ENCODE measurements at places on chromosomes 1 and 21. TPM values are rescaled to one million over a fixed set of nuclear protein-coding genes. Genes with fewer than 3 reads are reported as not detected.

DNA sequence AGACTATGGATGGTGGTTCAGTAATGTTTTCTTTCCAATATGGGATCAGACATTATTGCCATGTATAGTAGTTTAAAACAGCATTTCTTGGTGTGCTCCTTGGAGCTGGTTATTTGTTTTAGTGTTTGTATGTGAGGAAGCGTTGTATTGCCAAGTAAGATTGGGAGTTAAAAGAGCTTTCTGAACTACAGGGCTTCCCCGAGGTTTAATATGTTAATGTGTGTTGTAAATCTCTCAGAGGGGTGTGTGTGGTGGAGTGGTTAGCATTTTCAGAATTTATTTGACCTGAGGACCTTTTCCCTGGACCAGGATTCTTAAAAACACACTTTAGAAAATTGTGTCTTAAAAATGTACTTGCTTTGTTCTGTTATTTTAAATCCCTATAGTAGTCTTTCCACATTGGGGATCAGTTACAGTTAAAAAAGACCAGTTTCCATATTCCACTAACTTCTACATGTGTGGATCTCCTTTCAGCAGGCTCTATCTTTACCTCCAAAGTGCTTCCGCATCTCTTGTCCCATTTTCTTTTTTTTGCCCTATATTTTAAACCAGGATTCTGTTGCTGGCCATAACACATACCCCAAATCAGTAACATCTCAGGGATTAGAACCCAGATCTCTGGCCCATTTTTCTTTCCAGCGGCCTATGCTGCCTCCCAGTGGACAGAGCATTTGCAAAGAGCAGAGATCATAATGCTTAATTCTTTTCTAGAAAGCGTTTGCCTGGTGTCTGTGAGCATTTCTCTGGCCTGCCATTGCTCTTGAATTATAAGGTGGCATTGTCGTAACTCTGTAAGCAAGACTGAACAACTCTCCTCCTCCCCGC lies 58.6 kb downstream of the PBX1 start:
- no peak for ATAC-seq

GRCh38 chr1:56345831-56346230 lies 233.5 kb downstream of the PLPP3 start:
- ATAC-seq = no peak

FCRL6 gene
- total RNA-seq = not detected

GRCh38 chr1:36625935-36626310 lies 143.2 kb upstream of the CSF3R start:
- no peak for ATAC-seq

DNALI1 gene
- total RNA-seq = 0.16 TPM

GRCh38 chr1:206975306-206975705 lies 5.0 kb upstream of the FCAMR start:
- no peak for ATAC-seq

DNA sequence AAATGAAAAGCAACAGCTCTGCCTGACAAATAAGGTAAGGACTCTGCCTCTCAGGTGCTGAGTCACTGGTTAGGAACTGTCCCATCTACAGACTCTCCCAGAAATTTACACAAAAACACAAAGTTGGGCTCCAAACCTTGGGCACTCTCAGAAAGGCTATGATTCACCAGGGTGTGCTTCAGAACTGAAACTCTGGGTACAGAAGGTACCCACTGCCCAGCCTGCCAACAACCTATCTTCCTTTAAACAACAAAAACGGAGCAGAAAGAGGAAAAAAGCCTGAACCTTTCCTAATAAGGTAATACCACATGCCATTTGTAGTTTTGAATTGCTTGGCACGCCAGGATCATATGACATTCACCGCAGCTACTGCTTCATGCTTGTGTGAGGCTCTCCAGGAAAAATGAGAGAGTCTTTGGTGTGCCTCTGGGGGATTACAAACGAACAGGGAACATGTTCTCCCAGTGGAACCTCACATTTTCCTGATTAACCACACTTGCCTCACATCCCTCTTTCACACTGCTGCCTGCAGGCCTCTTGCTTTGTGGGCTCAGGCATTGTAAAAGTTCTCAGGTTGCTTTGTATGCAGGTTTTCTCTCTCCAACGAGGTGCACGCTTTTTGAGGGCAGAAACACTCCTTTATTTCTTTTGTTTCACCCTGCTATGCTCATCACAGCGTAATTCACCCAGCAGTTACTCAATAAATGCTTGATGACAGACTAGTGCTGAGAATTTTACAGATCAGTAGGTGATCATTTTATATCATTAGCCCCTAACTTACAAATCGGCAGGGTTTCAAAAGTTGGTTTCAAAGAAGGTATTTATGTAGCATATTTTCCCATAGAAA lies 65.1 kb downstream of the GADD45A start:
- ATAC-seq = peak; percentile 89

CYP4A22 gene
- total RNA-seq = not detected

GRCh38 chr1:243325305-243325890 lies 69.6 kb downstream of the SDCCAG8 start:
- ATAC-seq = peak; percentile 60

CA14 gene
- total RNA-seq = 0.28 TPM

SGIP1 gene
- 1.4 TPM for total RNA-seq

CFHR3 gene
- 0.36 TPM for total RNA-seq

DNA sequence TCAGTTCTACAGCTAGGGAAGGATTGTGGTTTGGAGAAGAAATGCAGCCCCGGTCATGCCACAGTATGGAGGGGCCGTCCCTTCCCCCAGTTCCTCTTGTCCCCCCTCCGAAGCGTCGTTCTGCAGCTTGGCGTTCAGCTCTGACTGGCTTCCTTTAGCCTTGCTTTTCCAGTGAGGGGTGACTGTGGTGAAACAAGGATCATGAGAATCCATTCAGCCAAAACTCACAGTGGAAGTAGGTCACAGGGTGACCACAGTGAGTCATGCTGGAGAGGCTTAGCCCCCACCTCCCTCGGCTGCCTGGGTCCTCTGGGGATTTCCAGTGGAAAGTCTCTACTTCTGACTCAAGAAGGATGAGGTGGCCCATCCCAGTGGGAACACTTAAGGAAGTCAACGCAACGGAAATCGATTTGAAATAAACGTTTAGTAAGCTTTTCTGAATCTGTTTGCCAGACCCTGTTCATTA lies 37.3 kb upstream of the COL6A2 start:
- peak; percentile 19 for ATAC-seq
